NCI-H1436 treated with DMSO at 0.1 percent for 48 hours (cell line): ENCODE measurements at places on chromosomes 7 and 10.
A peak's percentile ranks its signal among the peaks of the same experiment; 100 is the strongest.

GRCh38 chr7:152054367-152055230 is 29.1 kb downstream of the GALNT11 start:
- no peak for DNase-seq

GRCh38 chr7:38383281-38383680 is 109.8 kb upstream of the TARP start:
- DNase-seq, result no peak

GRCh38 chr7:137652721-137653120 is 194.1 kb downstream of the DGKI start:
- DNase-seq, result no peak

DNA sequence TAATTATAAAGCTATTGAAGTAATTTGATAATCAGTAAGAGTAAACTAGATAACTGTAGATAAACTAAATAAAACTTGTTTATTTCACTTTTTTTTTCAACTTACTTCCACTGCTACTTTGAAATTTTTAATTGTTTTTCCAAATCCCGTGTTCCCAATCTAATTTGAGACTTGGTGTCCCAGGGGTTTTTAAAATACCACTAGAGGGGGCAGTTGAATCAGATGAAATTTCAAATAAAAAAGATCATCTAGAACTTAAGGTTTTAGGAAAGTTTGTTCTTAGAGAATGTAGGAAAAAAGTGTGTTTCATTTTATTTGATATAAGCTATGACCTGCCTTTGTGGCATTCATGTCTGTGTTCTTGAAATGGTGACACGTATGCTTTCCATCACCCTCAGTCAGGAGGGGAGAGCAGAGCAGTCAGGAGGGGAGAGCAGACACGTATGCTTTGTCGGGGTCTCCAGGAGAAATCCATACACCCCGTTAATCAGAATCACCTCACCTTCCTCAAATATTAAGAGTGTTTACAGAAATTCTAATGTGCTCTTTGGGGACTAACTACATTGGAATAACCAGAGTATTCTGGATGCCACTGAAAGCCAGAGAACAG is 49.9 kb downstream of the C10orf67 start:
- DNase-seq, result no peak

DNA sequence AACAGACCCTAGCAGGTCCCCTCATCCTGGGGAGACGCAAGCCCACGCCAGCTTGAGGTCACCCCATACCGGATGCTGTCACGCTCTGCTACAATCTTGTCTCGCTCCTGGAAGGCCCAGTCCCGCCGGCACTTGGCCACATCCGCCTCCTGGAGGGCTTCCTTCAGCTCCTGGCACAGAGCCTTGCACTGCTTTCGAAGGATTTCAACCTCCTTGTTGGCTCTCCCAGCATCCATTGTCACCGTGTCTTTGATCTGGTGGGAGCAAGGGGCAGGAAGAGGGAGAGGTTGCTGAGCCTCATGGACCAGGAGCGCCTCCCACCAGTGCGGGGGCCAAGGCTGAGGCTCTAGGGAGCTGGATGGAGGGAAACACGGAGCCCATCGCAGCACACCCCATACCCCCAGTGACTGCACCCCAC is 90.9 kb downstream of the DLG5 start:
- no peak for DNase-seq

- no peak for DNase-seq
These were observed 10.3 kb upstream of the STK17A start for GRCh38 chr7:43572516-43573049.

DNA sequence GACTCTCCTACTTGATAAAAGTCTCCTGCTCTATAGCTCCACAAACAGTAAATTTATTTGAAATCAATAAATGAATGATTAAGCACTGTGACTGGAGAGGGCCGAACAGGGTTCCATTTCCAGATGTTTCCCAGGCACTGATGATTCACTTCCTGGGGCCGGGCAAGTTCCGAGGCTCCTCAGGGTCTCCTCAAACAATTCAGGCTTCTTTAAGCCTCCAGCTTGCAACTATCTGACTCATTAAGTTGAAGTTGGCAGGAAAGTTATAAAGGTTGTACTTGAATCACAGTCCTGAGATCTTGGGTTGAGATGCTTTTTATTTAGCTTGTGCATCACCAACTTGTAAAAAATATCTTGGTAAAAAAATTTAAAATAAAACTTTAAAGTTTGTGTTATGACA is 612.9 kb downstream of the DNAJB6 start:
- no peak for DNase-seq

DNA sequence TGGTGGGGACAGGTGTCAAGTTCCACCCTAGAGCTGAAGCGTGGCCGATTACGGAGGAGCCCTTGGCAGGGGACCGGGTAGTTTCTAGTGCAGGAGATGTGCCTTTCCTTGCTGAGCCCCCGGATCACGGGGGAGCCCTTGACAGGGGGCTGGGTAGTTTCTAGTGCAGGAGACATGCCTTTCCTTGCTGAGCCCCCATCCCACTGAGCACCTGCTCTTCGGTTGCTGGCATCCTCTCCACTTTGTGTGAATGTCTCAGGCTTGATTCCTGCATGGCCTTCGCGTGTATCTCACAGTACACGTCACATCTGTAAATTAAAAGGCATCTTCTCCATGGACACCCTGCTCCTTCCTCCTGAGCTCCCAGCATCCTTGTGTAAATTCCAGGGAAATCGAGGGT is 263.5 kb downstream of the ADARB2 start:
- DNase-seq, result no peak

GRCh38 chr7:33849004-33849403 is 56.3 kb upstream of the BMPER start:
- DNase-seq, result no peak

- DNase-seq, result no peak
These were observed 8.4 kb downstream of the LRRC4 start for GRCh38 chr7:128022631-128023532.

GRCh38 chr7:51455513-51455912 is 138.9 kb upstream of the COBL start:
- DNase-seq, result no peak

GRCh38 chr7:22373388-22373787 is 16.4 kb upstream of the RAPGEF5 start:
- no peak for DNase-seq

DNA sequence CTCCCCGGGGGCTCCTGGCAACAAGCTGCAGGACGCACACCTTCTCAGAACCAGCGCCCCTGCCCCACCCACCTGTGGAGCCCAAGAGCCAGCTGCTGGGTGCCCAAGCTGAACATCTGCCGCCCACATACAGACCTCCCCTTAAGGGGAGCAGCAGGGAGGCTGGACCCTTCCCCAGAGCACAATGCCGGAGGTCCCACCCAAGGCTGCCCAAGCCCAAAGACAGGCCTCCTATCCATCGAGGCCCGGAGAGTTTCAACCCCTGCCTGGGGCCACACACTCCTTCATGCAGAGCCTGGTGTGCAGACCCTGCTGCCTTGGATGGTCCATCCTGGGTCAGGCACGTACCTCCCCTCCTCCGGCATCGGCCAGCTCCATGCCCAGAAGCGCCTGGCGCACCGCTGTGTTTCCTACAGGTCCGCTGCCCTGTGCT is 48.7 kb downstream of the VIPR2 start:
- no peak for DNase-seq

DNA sequence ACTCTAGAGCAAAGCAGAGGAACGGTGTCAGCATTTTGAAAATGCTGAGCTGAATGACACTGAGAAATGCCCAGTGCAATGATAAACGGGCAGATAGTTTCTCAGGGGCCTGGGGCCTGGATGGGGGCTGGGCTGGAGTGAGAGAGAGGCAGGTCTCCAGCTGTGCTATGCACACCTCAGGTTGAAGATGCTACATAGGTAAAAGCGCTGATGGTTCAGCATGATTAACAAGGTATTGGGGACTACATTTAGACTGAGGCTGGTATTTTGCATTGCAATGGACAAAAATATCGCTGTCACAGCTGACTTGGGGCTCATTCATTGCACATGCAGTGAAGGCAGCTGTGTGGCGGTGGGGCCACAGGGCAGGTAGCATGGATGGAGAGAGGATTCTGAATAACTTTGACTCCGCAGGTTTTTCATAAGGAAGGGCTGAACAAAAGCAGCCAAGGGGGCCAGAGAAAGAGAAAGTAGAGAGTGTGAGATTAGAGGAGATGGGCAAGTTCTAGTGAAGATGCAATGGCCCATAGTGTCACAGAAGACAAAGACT is 290.8 kb upstream of the ZNF32 start:
- DNase-seq, result no peak

- DNase-seq, result no peak
These were observed 174.4 kb downstream of the CREB5 start for GRCh38 chr7:28586736-28587135.

DNA sequence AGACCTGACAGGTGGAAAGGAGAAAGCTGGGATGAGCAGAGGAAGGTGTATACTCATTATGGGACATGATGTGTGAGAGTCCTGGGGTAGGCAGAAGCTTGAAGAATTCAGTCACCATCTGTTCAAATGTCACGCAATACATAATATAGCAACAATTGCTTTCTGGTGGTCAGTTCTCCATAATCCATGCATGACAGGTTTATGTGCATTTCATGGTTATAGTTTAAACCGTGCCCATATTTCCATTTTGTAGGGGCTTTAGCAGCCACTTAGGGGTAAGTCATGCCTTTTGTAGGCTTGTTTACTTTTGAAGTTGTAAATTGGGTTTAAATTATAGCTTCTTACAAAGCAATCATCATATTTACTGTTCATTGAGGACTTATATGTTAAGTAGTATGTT is 158.8 kb downstream of the NXPH1 start:
- DNase-seq, result no peak

DNA sequence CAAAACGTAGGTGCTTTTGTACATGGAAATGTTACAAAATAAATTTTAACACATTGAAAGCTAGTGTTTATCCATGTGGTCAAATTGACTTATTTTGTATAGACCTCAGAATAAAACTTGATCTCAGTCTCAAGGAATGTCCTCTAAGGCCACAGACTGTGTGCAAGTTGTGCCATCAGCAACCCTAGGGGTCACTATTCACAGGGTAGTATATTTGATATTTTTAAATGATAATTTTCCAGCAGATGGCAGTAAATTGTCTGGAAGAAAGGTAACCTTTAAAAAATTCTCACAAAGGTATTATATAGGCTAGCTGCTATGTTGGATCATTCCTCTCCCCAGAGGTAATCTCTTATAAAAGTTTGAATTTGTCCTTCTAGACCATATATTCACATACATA is 12.9 kb upstream of the SNX10 start:
- DNase-seq, result no peak

GRCh38 chr7:44595934-44596635 is 10.3 kb upstream of the OGDH start:
- DNase-seq, result no peak

- no peak for DNase-seq
These were observed 103.9 kb upstream of the STK17A start for GRCh38 chr7:43479042-43479441.

- no peak for DNase-seq
These were observed 153.6 kb downstream of the HDAC9 start for GRCh38 chr7:18648849-18649758.

DNA sequence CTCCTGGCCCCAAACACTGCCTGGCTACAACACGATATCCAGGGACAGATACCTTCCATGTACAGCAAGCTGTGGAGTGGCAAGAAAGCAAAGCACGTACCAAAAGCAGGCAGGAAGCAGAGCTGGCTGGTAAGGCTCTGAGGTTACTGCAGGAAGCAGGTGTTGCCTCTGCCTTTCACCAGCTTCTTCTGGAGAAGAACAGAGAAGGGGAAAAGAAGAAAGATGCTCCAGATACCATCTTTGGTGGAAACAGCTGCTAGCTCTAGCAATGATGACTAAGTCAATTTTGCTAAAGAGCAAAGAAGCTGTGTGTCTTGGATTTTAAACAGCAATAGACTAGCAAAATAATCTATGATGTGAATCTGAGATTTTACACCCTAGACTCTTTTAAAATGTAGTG is 34.9 kb upstream of the PRSS1 start:
- DNase-seq, result no peak

DNA sequence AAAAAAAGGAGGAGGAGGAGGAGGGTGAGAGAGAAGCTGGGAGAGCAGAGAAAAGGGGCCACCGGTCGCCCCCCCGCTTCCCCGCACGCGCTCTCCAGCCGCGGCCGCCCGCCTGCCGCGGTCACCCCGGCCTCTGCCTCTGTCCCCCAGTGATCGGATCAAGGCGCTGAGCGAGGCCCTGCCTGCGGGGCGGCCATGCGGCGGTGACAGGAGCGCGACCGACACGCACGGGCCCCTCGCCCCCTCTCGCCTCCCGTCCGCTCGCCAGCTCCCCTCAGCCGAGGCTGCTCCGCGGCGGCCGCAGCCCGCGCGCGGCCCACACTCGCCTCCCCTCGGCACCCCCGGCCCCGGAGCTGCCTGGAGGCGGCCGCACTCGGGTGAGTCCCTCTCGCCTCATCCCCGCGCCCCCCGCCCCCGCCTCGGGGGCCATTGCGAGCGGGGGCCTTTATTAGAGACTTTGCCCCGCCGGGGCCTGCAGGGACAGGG is at the start of gene GTF2I:
Gene GTF2I, plus strand, starts transcription at position 27 of the 486 bp plus-strand sequence. CDS start 31,411 bp downstream, outside the sequence.
- DNase-seq, result no peak

- DNase-seq, result no peak
These were observed 26.1 kb downstream of the KLRG2 start for GRCh38 chr7:139457153-139457946.

DNA sequence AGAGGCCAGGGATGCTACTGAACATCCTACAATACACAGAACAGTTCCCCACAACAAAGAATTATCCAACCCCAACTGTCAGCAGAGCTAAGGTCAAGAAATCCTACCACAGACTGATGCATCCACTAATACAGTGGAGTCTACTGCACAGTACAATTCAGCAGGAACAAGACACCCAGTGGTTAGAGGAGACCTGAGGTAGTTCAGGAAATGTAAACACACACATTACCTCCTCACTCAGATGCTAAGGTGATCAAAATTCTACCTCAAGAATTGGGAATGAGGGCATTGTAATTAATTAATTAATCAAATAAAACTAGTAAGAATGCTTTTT is 91.4 kb downstream of the ZFAND4 start:
- no peak for DNase-seq

GRCh38 chr7:34832020-34832419 is 174.0 kb downstream of the NPSR1 start:
- no peak for DNase-seq

- no peak for DNase-seq
These were observed 286.3 kb upstream of the CDC14C start for GRCh38 chr7:48638041-48638440.

- no peak for DNase-seq
These were observed 186.4 kb downstream of the DKK1 start for GRCh38 chr10:52500476-52500875.

GRCh38 chr7:115868369-115868768 is 162.2 kb downstream of the TFEC start:
- no peak for DNase-seq

GRCh38 chr10:58451193-58451889 is 61.3 kb upstream of the BICC1 start:
- no peak for DNase-seq

DNA sequence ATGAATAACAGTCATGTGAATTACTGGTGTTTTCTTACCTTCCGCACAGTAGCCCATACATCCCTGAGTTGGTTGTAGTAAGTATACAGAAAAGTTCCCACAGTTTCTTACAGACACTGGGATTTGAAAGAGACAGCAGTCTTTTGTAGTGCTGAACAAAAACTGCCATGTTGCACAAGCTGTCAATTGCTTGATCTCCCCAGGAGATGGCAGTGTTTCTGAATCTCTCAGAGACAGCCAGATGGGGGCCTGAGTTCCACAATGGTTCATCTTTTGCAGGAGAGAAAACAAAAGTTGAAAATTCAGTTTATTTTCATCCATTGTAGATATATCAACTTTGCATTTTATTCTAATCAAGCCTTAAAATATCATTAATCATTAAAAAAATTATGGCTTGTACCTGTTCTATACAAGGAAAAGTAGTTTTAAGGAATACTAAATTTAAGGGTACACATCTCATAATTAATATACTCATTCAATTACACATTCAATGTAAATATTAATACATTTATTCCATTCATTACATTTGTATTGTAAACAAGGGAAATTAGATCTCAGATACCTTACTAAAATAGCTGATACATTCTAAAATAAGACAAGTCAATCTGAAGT is 14.5 kb downstream of the VWDE start:
- peak; percentile 49 for DNase-seq
